ENCODE measurements at places on chromosomes 6 and 20. TPM values are rescaled to one million over a fixed set of nuclear protein-coding genes. Genes with fewer than 3 reads are reported as not detected.

The ULBP2 gene
- not detected for total RNA-seq

- H3K4me3 ChIP-seq, result no peak overlapping the region
- DNase-seq, result no peak
- peaks cover 6% of the 10 kb centered on the region for H3K4me1 ChIP-seq
- H3K27ac ChIP-seq, result no peak overlapping the region
- no peaks in the 10 kb centered on the region for H3K36me3 ChIP-seq
- no peaks in the 10 kb centered on the region for H3K27me3 ChIP-seq
Observed at GRCh38 chr20:17538517-17539170, 7.5 kb upstream of the BFSP1 start.

DNA sequence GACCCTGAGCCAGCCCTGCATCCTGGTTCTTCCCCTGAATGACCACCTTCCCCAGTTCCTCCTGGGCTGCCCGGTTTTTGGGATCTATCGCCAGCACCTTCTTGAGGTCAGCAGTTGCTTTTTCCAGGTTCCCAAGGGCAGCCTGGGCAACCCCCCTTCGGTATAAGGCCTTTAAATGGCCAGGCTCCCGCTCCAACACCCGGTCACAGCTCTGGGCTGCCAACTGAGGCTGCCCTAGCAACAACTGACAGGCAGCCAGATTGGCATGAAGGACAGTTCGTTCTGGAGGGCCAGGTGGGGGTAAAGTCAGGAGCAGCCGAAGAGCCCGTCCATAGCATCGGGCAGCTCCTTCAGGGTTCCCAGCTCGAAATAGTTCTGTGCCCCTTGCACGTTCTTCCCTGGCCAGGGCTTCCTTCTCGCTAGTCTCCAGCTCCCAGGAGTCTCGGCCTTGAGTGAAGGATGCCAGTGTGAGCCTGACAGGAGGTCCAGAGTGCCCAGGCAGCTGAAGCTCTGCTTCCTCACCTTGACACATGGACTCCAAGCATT lies 778 bp upstream of the ATF6B start:
- DNase-seq, result no peak
- peak overlapping the region; percentile 65 for H3K27ac ChIP-seq
- H3K4me3 ChIP-seq, result 0 out of 2 replicates have a peak overlapping the region, but pooled peaks have one; percentile 78
- no peaks in the 10 kb centered on the region for H3K36me3 ChIP-seq
- H3K4me1 ChIP-seq, result peaks cover 19% of the 10 kb centered on the region

GRCh38 chr6:140809694-140810101 lies 1323.0 kb upstream of the GJE1 start:
- no peak overlapping the region for H3K4me3 ChIP-seq
- no peak overlapping the region for H3K27ac ChIP-seq
- H3K27me3 ChIP-seq, result no peaks in the 10 kb centered on the region
- H3K36me3 ChIP-seq, result no peaks in the 10 kb centered on the region
- no peaks in the 10 kb centered on the region for H3K4me1 ChIP-seq
- DNase-seq, result no peak

DNA sequence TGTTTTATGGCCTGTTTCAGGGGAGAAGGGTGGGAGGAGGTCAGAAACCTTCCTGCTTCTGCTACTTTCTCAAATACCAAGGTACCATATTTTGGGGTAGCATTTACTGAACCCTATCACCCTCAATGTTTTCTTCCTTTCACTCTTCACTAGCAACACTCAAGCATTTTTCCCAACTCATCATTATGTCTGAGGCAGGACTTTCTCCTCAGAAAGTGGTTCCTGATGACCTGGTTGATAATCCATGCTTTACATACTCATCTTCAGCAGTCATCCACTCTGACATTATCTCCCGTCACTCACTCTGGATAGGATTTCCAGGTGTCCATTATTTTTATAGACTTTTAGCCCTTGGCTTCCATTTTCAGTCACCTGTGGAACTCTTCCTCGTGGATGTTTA lies 21.1 kb downstream of the ZNF292 start:
- H3K4me3 ChIP-seq, result no peak overlapping the region
- no peaks in the 10 kb centered on the region for H3K27me3 ChIP-seq
- no peak for DNase-seq
- peaks cover 5% of the 10 kb centered on the region for H3K36me3 ChIP-seq
- peaks cover 45% of the 10 kb centered on the region for H3K4me1 ChIP-seq

DNA sequence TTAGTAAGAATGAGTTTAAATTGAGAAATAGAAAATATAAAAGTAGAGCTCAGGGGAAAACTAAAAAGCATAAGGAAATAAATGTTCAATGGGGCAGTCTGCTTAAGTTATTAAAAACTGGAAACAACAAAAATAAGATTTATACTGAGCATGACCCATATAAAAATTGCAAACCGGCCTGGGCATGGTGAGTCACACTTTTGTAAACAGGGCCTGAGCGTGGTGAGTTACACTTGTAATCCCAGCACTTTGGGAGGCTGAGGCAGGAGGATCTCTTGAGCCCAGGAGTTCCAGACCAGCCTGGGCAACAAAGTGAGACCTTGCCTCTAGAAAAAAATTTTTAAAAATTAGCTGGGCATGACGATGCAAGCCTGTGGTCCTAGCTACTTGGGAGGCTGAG lies 74.6 kb downstream of the TMEM244 start:
- no peaks in the 10 kb centered on the region for H3K27me3 ChIP-seq
- H3K4me3 ChIP-seq, result no peak overlapping the region
- no peak overlapping the region for H3K27ac ChIP-seq
- no peaks in the 10 kb centered on the region for H3K36me3 ChIP-seq
- H3K4me1 ChIP-seq, result no peaks in the 10 kb centered on the region

DNA sequence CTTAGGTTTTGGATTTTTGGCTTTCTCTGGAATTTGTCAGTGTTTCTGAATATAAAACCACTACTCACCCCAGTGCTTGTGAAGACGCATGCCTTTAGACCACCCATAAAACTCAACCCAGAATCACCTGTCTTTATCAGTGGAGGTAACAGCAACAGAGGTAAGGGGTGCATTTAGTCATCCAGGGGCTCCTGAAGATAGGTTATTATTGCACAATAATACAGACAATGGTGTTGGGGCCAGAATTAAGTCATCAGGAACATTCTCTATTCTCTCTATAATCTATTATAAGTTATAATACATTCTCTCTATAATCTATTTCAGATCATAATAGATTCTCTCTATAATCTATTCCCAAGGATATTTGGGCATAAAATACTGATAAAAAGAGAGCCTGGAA lies 100.2 kb upstream of the KCNQ5 start:
- no peak for DNase-seq
- no peak overlapping the region for H3K4me3 ChIP-seq
- no peaks in the 10 kb centered on the region for H3K4me1 ChIP-seq
- H3K36me3 ChIP-seq, result no peaks in the 10 kb centered on the region
- H3K27ac ChIP-seq, result no peak overlapping the region

- no peaks in the 10 kb centered on the region for H3K36me3 ChIP-seq
- no peaks in the 10 kb centered on the region for H3K27me3 ChIP-seq
- no peaks in the 10 kb centered on the region for H3K4me1 ChIP-seq
- H3K4me3 ChIP-seq, result no peak overlapping the region
- DNase-seq, result no peak
Observed at GRCh38 chr6:17596085-17596484, 4.0 kb upstream of the FAM8A1 start.

DNA sequence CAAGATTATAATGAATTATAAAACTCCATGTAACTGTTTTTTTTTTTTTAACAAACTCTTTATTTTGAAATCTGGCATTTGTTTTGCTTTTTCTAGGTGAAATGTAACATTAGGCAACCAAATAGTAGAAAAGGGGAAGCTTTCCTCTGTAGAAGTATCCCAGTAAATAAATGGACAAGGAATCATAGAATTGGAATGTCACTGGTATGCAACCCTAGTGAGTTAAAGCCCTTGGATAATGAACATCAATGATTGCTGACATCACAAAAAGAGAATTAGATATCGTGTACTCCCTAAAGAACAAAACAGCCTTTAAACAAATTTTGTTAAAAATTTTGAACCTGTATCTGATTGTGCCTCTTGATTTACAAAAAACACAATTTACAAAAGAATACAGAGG lies 93.9 kb upstream of the OGFRL1 start:
- no peaks in the 10 kb centered on the region for H3K36me3 ChIP-seq
- H3K4me1 ChIP-seq, result peaks cover 4% of the 10 kb centered on the region
- H3K27ac ChIP-seq, result no peak overlapping the region
- H3K4me3 ChIP-seq, result no peak overlapping the region
- H3K27me3 ChIP-seq, result no peaks in the 10 kb centered on the region
